ENCODE measurements at places on chromosomes 5 and 9. TPM values are rescaled to one million over a fixed set of nuclear protein-coding genes. Genes with fewer than 3 reads are reported as not detected.

- DNase-seq, result no peak
Measured at GRCh38 chr9:111762556-111762955, 32.2 kb downstream of the SHOC1 start.

- DNase-seq, result no peak
Measured at GRCh38 chr5:33136785-33137184, 304.0 kb upstream of the TARS1 start.

DNA sequence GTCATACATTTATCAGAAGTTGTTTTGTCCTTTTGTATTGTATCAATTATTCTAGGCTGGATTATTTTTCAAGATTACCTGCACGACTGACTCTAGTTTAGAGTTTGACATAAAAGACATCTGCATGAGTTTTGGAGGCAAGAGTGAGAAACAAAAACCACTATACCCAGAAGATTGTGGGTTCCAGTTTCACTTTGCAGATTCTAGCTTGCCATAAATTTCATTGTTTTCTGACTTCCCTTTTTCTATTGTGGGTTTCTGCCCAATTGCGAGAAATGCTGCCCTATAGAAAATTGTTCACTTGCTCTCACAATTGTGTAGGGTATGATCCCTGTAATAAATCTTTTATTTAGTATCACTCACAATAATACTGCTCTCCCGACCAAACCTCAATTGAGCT, 1043.4 kb upstream of the CDH10 start:
- DNase-seq, result no peak

GRCh38 chr5:113487781-113488644, at the start of gene MCC:
TSS of gene MCC (minus strand) at chr5:113488453.
- peak; percentile 86 for DNase-seq

DNA sequence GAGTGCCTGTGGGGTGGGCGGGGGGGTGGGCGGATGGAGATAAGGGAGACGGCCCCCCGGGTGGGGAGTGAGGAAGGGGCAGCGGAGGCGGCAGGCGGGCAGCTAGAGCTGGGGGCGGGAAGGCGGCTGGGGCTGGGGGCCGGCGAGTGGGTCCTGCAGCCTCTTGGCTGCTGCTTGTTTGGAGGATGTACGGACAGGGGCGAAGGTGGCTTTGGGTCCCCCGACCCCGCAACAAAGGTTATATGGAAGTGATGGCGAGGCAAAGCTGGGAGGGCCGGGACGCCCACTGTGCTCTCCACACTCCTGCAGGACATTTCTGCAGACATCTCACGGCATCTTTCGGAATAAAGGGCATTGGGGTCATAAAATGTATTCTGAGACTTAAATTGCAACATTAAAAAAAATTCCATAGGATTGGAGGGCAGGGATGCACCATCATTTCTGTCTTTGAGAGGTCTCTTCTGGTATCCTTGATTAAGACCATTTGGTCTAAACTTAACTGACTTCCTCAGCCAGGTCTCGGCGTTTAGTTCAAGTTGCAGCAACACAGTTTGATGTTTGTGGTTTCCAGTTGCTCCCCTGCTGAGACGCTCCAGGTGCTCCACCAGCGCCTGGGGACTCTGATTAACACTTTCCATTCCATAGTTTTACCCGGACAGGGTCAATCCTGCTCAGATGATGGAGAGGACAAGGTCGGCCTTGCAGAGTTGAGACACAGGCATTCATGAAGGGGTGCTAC, 101.6 kb upstream of the SSBP2 start:
- peak; percentile 31 for DNase-seq

GRCh38 chr9:101119206-101119819, 90.8 kb downstream of the PLPPR1 start:
- peak; percentile 80 for DNase-seq

DNA sequence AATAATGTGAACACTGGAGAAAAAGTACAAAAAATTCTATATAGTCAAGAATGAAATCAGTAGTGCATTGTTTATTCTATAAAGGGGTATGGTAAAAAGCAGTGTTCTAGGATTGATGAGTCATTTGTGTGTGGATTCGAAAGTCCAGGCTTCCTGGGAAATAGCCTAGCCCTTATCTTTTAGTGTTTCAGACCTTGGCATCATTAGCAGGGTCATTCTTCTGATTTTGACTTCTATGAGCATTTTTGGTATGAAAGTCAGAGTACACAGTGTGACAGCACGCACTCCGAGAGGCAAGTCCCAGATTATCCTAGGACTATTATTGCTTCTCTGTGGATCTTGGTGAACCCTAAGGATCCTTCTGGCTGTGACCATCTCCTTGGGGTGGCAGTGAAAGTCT, 16.9 kb downstream of the PCSK5 start:
- DNase-seq, result no peak

DNA sequence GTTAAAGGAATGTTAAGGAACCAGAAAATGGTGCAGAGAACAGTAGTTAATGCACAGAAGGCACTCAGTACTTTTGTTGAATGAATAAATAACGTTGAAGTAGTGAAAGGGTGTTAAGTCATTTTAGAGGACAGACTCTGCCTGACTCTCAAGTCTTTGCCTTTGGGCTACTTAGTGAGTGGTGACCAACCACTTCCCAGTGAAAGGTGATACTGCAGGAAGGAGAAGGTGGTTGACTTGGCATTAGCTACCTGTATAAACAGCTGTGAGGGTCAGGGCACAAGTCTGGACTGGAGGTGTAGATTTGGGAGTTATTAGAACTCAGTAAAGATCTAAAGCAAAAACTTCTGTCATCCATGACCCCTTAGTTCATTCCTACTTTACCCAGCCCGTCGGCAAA, 4.9 kb upstream of the SHB start:
- no peak for DNase-seq

- no peak for DNase-seq
Measured at GRCh38 chr5:4643190-4643589, 496.9 kb upstream of the ADAMTS16 start.

GRCh38 chr9:2655411-2655901, 33.9 kb downstream of the VLDLR start:
- peak; percentile 16 for DNase-seq

DNA sequence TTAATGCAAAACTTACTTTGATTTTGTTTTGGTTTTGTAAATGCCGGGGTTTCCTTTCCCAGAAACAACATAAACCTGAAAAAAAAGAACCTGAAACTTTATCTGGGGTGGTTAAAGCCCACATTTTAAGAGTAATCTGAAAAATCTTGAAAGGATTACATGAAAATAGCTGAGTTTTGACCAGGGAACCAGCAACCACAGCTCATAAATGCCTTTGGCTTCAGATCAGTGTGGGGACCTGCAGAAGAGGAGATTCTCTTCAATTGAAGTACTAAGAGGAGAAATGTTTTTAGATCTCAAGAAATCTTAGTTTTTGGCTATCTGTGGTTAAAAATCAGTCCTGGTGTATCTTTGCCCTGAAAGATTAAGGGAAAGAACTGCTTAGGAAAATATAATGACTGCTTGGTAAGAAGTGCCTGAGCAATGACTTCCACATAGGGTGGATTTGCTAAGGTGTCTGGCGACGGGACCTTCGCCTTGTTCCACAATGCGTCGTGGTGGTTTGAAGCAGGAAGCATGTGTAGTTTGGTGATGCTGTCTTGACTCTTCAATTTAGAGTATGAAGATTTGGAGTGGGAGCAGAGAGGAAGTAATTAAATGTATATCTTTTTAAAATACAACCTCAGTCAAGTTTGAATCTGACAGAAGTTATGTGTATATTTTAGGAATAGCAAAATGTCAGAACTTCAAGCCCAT, 186.5 kb downstream of the MAN2A1 start:
- DNase-seq, result no peak

GRCh38 chr9:90727488-90727887, 74.1 kb upstream of the SYK start:
- DNase-seq, result no peak

DNA sequence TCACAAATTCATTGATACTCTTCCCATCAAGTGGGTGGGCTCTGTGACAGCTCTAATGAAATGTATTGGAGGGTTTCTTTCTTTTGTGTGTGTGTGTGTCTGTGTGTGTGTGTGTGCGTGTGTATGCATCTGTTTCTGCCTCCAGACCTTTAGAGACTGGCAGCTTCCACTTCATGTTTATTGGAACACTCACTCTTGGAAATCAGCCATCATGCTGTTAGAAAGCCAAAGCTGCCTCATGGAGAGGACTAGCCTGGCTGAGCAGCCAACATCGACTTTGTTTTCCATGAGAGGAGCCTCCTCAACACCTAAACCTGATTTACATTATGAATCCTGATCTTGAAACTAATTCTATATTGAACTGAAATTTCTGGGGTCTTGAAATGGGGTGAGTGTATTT, 128.5 kb upstream of the FAM174A start:
- DNase-seq, result no peak

GRCh38 chr9:86034863-86035734, 64.3 kb downstream of the GOLM1 start:
- DNase-seq, result peak; percentile 68

DNA sequence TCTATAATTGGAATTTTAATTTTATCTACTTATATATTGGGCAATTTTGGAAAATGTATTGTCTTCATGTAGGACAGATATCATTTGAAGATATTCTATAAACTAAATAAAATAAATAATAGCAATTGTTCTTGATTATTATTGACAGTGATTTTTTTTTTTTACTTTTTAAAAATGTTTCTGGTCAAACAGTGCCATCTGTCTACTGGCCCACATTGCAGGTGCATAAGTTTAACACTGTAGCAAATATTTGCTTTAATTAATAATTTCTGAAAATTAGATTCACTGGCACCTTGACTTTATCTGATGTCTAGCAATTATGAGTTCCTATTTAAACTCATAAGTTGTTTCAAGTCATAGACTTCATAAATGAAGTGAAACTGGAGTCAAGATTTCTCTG, 41.1 kb upstream of the ISOC1 start:
- no peak for DNase-seq

GRCh38 chr5:17143335-17143734, 74.1 kb upstream of the BASP1 start:
- no peak for DNase-seq

GRCh38 chr9:20473515-20474013, 148.7 kb downstream of the MLLT3 start:
- no peak for DNase-seq

DNA sequence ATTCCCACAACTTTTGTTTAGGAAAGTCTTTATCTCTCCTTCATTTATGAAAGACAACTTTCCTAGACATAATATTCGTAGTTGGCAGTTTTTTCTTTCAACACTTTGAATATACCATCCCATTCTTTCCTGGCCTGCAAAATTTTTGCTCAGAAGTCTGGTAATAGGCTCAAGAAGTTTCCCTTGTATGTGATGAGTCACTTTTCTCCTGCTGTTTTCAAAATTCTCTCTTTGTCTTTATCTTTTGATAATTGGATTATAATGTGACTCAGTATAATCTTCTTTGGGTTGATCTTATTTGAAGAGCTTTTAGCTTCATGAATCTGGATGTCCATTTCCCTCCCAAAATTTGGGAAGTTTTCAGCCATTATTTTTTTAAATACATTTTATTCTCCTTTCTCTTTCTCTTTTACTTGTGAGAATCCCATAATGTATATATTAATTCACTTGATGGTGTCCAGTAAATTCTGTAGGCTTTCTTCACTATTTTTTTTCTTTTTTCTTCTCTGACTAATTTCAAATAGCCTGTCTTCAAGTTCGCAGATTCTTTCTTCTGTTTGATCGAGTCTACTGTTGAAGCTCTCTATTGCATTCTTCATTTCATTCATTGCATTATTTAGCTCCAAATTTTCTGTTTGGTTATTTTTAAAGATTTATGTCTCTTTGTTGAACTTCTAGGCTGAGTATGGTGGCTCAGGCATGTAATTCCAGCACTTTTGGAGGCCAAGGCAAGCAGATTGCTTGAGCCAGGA, 37.3 kb upstream of the CKS2 start:
- DNase-seq, result no peak

DNA sequence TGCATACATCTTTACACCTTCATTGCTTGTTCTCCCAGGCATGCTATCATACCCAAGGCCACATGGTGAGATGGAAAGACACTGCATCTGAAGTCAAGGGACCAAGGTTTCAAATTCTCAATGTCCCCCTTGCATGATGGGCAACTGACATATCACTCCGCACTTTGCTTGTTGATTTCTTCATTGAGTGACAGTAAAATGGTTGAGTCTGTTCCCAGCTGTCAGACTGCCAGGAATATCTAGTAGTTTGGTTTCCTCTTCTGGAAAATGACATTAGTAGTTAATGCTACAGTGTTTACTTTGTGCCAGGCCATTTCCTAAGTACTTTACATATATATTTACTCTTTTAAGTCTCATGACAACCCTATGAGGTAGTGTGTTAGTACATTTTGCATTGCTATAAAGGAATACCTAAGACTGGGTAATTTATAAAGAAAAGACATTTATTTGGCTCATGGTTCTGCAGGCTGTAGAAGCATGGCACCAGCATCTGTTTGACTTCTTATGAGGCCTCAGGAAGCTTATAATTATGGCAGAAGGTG, 114.4 kb downstream of the PCSK1 start:
- DNase-seq, result no peak

GRCh38 chr5:153498516-153498915, 8.0 kb downstream of the GRIA1 start:
- DNase-seq, result no peak

DNA sequence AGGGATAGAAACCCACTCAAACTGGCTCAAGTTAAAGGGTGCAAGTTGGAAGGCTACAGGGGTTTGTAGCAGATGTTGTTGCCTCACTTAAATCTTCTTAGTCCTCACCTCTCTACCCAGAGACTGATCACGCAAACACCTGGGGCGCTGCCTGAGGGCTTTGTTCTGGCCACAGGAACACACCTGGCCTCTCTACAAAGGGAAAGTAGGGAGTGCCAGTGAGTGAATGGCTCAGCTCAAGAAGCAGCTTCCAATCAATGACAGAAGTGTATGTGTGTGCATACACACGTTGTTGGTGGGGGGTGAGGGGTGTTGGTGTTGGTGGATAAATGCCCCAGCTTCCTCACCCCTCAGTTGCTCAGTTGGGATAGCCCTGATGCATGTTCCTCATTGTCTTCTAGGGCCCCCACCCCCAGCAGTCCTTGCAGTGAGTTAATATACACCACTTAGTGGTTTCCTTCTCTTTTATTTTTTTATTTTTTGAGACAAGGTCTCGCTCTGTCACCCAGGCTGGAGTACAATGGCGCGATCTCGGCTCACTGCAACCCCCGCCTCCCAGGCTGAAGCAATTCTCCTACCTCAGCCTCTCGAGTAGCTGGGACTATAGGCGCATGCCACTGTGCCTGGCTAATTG, 30.6 kb upstream of the CTNNA1 start:
- DNase-seq, result no peak

DNA sequence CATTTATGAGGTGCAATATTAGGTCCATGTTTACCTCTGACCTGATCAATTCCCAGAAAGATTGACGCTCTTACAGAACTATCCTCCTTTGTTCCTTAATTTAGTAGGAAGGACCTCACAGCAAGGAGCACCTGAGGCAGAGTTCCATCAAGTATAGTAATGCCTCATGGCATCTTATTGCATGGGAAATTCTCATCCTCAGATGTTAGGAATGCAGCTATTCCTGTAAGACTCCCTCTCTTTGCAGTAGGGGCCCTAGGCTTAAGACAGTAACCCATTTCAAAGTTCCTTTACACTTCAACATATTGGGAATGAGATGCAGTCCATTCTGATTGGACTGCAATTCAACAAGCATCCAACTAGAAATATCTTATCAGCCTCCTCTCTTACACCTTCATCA, 69.8 kb downstream of the SLCO4C1 start:
- no peak for DNase-seq

Gene PRR7
- 6.4 TPM for total RNA-seq

Gene ANKDD1B
- total RNA-seq, result not detected

Gene OBP2B
- not detected for total RNA-seq

Gene LRRC19
- total RNA-seq, result not detected

Gene NR2F1
- total RNA-seq, result 18.2 TPM

Gene PCDHB5
- 23.8 TPM for total RNA-seq

Gene GPX8
- total RNA-seq, result 42.9 TPM
